Mesangial cell (primary cell): ENCODE measurements at places on chromosomes 16 and 17. TPM values are rescaled to one million over a fixed set of nuclear protein-coding genes. Genes with fewer than 3 reads are reported as not detected.

Gene AGRP
- total RNA-seq: not detected in 2 replicates

Gene UNC13D
- total RNA-seq: 5.1 and 15.7 TPM in 2 replicates

Gene APRT
- total RNA-seq: 196 and 238 TPM in 2 replicates

Gene LYZL6
- total RNA-seq: not detected in 2 replicates

Gene SEZ6L2
- 13.0 and 66.6 TPM in 2 replicates for total RNA-seq

Gene FOXL1
- total RNA-seq: 13.6 and 25.6 TPM in 2 replicates

Gene TSPAN10
- total RNA-seq: 1.1 and 1.9 TPM in 2 replicates

Gene KRT34
- total RNA-seq: 0.13 and 2.9 TPM in 2 replicates

Gene PITPNM3
- 2.3 and 3.8 TPM in 2 replicates for total RNA-seq

Gene KRTAP4-9
- total RNA-seq: not detected in 2 replicates

Gene PDE6G
- 0.65 and 6.6 TPM in 2 replicates for total RNA-seq

Gene PLLP
- total RNA-seq: 2.0 and 9.6 TPM in 2 replicates

Gene ATP2A1
- total RNA-seq: 0.16 and 0.89 TPM in 2 replicates

Gene ABCC11
- 0.13 TPM in 1 of 2 replicates, not detected in the other for total RNA-seq

Gene OR1A1
- total RNA-seq: not detected in 2 replicates

Gene HS3ST2
- not detected in 2 replicates for total RNA-seq

Gene CLEC18A
- total RNA-seq: 0.65 and 15.8 TPM in 2 replicates

Gene PLCG2
- 1.3 and 2.2 TPM in 2 replicates for total RNA-seq

Gene TMEM204
- total RNA-seq: 1.6 and 4.4 TPM in 2 replicates

Gene APOBR
- not detected in 2 replicates for total RNA-seq

Gene TLCD1
- total RNA-seq: 9.1 and 9.6 TPM in 2 replicates

Gene KRT20
- under 0.01 TPM in 1 of 2 replicates, not detected in the other for total RNA-seq

Gene TSR1
- total RNA-seq: 28.9 and 68.8 TPM in 2 replicates

Gene ASPA
- not detected in 2 replicates for total RNA-seq

Gene ZKSCAN2
- total RNA-seq: 2.4 and 5.2 TPM in 2 replicates

Gene RMI2
- 9.6 and 12.1 TPM in 2 replicates for total RNA-seq

Gene ZG16
- not detected in 2 replicates for total RNA-seq

Gene TBC1D3L
- 3.9 TPM in 1 of 2 replicates, not detected in the other for total RNA-seq

Gene ADGRG1
- 23.8 and 151 TPM in 2 replicates for total RNA-seq

Gene SHMT1
- 35.2 and 41.1 TPM in 2 replicates for total RNA-seq

Gene HOXB5
- total RNA-seq: 1.3 and 3.4 TPM in 2 replicates

Gene TMEM114
- not detected in 2 replicates for total RNA-seq

Gene TNS4
- under 0.01 and 2.3 TPM in 2 replicates for total RNA-seq

Gene TBX21
- not detected in 2 replicates for total RNA-seq

Gene MMP2
- total RNA-seq: 90.1 and 350 TPM in 2 replicates

Gene KRT40
- total RNA-seq: not detected in 2 replicates

Gene KRTAP3-1
- total RNA-seq: not detected in 2 replicates

Gene VAT1L
- 0.98 and 2.5 TPM in 2 replicates for total RNA-seq

Gene CDK5R1
- 2.1 and 3.0 TPM in 2 replicates for total RNA-seq

Gene ADAP2
- 2.9 and 4.3 TPM in 2 replicates for total RNA-seq

Gene AOC2
- total RNA-seq: 0.65 and 0.89 TPM in 2 replicates

Gene RAD51C
- total RNA-seq: 9.4 and 36.5 TPM in 2 replicates

Gene PHOSPHO1
- 0.51 TPM in 1 of 2 replicates, not detected in the other for total RNA-seq

Gene DLX4
- 0.38 TPM in 1 of 2 replicates, not detected in the other for total RNA-seq

Gene ZP2
- not detected in 2 replicates for total RNA-seq

Gene PLA2G15
- 20.9 and 38.4 TPM in 2 replicates for total RNA-seq

Gene CEP295NL
- 0.16 and 0.38 TPM in 2 replicates for total RNA-seq

Gene SEPTIN1
- total RNA-seq: 0.63 TPM in 1 of 2 replicates, not detected in the other

Gene ZNF597
- total RNA-seq: 1.1 and 1.4 TPM in 2 replicates

Gene NPIPA7
- total RNA-seq: 1.5 and 4.4 TPM in 2 replicates

Gene VAMP2
- 7.0 and 10.1 TPM in 2 replicates for total RNA-seq

Gene SLC16A6
- total RNA-seq: 0.25 TPM in 1 of 2 replicates, not detected in the other

Gene CCL8
- total RNA-seq: not detected in 2 replicates

Gene KRTAP17-1
- 0.33 and 0.63 TPM in 2 replicates for total RNA-seq

Gene CTRB1
- not detected in 2 replicates for total RNA-seq

Gene CPPED1
- 9.9 and 15.5 TPM in 2 replicates for total RNA-seq

Gene CHST5
- total RNA-seq: not detected in 2 replicates

Gene KAT8
- 31.8 and 47.4 TPM in 2 replicates for total RNA-seq
